Stimulated activated CD4-positive, alpha-beta T cell treated with anti-CD3 and anti-CD28 coated beads, Interleukin-2, amount 100 ng/mL, for 4 hours (primary cell): ENCODE measurements at places on chromosomes 12 and 14.

GRCh38 chr14:21455592-21455911 lies 371 bp downstream of the CHD8 start:
- DNase-seq: no peak

- peak; percentile 25 for DNase-seq
Observed at GRCh38 chr12:92065018-92065499, 80.6 kb downstream of the BTG1 start.

DNA sequence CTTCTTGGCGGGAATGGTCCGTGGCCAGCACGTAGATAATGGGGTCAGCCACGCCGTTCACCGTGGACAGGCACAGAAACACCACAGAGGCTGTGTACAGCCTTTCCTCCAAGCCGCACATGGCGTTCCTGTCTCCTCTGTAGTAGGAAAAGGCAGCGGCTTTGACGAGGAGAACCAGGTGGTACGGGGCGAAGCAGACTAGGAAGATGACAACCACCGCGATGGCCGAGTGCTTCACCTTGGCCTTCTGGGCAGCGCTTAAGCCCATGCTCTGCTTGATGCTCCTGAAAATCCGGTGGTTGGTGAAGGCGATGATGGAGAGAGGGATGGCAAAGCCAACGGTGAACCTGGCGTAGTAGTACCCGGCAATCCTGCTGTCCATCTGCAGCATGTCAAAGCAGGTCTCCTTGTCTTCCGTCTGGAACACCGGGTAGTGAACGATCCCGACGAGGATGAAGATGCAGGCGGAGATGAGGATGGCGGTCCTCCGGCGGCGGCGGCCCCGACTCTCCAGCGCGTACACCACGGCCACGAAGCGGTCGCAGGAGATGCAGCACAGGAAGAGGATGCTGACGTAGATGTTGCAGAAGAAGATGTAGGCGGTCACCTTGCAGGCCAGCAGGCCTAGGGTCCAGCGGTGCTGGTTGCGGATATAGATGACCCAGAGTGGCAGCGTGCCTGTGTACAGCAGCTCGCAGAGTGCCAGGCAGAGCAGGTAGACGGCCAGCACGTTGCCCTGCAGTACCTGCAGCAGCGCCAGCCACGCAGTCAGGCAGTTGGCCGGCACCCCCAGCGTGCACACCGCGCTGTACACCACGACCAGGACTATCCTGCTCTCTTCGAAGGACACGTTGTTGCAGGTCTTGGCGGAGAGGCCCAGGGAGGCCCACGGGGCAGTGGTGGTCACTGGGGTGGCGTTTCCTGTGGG lies 13.8 kb downstream of the GPR132 start:
- DNase-seq: no peak

DNA sequence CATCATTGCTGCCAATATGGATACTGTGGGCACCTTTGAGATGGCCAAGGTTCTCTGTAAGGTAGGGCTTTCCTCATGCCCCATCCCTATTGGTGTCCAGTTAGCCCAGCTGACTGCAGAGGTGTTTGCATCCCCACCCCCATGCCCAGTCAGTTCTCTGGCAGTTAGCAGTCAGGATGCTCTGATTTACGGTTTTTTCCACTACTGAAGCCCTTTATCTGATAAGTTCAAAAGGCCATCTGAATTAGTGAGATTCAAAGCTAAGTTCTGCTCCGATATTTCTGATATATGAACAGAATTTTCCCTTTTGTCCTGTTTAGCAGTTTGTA lies 773 bp downstream of the GMPR2 start:
- DNase-seq: no peak

DNA sequence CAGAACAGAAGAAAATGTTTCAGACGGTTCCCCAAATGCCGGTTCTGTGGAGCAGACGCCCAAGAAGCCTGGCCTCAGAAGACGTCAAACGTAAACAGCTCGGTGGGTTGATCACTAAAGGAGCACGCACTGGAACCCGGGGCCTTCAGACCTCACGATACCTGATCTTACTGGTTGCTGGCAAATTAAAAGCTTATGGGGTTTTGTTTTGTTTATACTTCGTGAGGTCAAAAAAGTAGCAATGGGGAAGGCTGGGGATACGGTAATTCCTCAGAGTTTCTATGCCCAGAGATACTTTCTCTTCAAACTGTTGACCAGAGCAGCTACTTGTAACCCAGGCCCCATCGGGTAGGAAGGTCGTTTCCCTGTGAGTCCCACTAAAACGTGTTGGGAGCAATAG lies 1.7 kb downstream of the CDKN1B start:
- DNase-seq: no peak

GRCh38 chr12:121128908-121129810 lies 3.5 kb upstream of the P2RX7 start:
- DNase-seq: peak; percentile 84

DNA sequence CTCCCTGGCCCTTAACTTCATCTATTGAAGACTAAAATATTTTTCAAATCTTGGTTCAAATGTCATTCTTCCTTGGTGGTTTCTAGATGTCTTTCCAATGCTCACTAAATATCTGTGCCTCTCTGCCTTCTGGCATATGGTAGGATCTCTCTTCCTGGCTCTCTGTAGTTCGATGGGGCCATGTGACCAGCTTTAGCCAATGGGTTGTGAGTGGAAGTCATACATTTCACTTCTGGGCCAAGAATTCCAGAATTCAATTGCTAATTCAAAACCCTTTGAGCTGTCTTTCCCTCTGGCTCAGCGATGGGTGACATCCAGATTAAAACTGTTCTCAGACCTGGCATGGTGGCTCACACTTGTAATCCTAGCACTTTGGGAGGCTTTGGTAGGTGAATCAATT lies 25.8 kb upstream of the CTDSP2 start:
- no peak for DNase-seq

GRCh38 chr12:29053567-29053966 lies 95.5 kb upstream of the FAR2 start:
- DNase-seq: no peak

GRCh38 chr12:128606051-128606450 lies 217.7 kb downstream of the SLC15A4 start:
- no peak for DNase-seq

DNA sequence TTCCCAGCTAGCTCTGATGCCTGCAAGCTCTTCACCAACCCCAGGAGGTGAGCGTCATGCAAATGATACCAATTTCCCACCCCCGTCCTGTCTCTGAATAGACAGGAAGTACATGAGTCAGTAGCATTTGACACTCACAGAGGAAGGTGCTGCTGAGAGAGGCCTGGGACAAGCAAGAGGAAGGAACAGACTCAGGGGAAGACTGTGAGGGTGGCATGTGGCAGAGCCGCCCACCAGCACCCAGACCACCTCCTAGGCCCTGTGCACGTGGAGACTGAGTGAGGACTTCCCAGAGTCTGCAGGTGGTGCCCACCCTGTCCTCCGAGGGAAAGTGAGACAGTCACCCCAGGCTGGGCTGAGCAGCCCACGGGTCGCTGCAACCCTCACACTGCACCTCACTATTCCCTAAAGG lies 199.5 kb upstream of the SFSWAP start:
- peak; percentile 58 for DNase-seq

DNA sequence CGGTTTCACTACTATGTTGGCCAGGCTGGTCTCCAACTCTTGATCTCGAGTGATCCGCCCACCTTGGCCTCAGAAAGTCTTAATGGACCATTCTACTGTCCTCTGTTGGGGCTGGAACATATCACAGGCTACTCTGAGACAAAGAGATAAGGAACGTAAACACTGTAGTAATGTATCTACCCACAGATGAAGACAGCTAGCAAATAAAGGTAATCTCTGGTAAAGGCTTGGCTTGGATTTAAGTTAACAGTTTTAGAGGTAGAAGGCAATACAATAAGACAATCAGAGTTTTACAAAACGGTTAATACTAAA lies 44.6 kb upstream of the ISM2 start:
- no peak for DNase-seq

GRCh38 chr14:20436363-20436755 lies 393 bp upstream of the KLHL33 start:
- DNase-seq: no peak

GRCh38 chr14:47207617-47208016 lies 467.8 kb downstream of the MDGA2 start:
- no peak for DNase-seq

DNA sequence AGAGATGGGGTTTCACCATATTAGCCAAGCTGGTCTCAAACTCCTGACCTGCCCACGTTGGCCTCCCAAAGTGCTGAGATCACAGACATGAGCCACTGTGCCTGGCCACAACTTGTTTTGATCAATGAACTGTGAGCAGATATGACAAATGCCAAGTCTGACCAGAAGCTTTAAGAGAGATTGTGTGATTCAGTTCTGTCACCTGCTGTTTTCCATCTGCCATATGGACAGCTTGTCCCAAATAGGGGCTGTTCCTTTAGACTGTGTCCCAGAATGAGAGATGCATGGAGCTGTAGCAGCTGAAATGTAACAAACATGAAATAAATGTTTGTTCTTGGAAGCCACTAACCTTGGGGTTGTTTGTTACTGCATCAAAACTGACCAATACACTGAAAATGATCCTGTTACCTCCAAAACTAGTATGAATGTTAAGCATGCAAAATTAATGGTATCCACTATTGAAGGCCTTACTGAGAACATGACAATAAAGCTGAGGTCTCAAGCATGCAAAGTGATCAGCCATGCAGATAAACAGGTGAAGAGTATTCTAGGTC lies 65.9 kb upstream of the MED13L start:
- DNase-seq: no peak

DNA sequence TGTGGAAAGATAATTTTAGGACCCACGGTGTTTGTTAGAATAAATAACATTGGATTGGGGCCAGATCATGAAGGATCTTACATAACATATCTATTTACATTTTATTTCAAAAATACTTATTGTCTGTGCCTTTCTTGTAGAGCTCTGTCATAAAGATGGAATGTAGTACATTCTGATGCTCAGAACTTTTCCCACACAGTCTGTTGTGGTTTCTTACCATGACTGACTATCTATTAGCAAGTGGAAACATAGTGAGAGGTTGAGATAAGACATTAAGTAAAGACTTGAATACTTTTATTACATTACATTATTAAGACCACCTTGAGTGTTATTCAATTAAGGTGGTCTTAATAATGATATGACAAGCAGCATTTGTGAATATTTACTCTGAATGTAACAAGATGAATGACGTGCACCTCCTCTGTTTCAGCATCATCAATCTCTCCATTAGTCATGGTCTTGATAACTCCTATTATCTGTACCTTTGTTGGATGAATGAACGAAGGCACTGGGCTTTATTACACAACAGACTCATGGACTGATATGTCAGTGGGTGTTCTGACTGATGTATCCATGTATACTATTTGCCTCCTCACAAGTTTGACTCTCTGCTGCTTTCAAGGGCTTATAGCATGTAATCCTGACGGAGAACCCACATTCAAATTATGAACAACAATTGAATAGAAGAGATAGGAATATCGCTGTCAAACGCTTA lies 883.0 kb upstream of the FLRT2 start:
- DNase-seq: no peak

DNA sequence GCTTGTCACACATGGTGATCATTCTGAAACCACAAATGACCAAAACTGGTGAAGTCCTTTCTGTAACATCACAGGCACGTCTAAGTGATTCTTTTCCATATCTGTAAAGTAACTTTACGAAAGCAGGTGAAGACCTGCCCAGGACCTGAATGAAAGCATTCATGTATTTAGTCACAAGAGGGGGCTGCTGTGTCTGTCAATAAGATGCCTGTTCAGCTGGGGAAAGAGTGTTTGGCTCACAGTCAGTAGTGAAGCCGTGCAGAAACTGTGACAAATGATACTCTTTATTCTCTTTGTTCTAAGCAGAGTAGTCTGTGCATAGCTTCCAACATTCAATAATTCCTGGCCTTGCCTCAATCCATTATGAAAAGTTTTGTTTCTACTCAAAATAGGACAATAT lies 373.5 kb upstream of the OR4E1 start:
- DNase-seq: peak; percentile 20

GRCh38 chr12:104890476-104891096 lies 67.5 kb downstream of the SLC41A2 start:
- DNase-seq: no peak

GRCh38 chr12:3204730-3205531 lies 127.8 kb downstream of the TSPAN9 start:
- no peak for DNase-seq

- no peak for DNase-seq
Observed at GRCh38 chr12:130222519-130223218, 60.4 kb downstream of the FZD10 start.

- peak; percentile 37 for DNase-seq
Observed at GRCh38 chr12:34218193-34219045, 196.1 kb downstream of the ALG10 start.
